Stimulated activated CD8-positive, alpha-beta memory T cell treated with anti-CD3 and anti-CD28 coated beads, Interleukin-4, amount 100 ng/mL, for 1 hour (primary cell): ENCODE measurements at places on chromosomes 5 and 9.

GRCh38 chr9:76573408-76573807 is 114.4 kb downstream of the GCNT1 start:
- no peak for DNase-seq

DNA sequence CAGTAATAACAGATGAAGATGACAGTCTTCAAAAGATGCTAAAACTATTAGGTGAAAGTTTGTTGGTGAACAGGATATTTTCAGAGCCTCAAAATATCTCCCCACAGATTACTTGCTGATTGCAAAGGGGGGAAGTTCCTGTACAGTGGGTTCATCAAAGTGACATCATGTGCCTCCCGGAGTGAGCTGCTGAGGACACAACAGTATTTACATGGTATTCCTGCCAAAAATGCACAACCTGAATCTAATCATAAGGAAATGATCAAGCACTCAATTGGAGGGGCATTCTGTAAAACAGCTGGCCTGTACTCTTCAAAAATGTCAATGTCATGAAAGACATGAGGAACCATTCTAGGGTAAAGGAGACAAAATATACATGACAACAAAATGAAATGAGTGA is 18.9 kb upstream of the GLIS3 start:
- DNase-seq, result no peak

GRCh38 chr5:133664422-133664821 is 52.1 kb upstream of the FSTL4 start:
- no peak for DNase-seq

DNA sequence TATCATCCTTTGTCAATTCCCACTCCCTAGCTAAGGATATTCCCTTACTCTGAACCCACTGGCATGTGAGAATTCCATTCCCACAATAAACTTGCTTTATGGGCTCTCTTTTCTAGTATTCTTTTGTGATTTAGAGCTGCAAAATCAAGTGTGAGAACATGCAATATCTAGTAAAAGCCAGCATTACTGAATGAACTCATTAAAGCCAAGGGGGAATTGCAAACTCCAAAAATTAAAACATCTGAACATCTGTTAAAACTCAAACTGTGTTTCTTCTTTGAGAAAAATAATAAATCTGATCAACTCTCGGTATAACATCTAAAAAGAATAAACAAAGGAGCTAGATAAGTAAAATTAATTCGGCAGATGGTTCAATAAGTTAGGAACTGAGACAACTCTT is 53.1 kb upstream of the MPDZ start:
- DNase-seq, result no peak

DNA sequence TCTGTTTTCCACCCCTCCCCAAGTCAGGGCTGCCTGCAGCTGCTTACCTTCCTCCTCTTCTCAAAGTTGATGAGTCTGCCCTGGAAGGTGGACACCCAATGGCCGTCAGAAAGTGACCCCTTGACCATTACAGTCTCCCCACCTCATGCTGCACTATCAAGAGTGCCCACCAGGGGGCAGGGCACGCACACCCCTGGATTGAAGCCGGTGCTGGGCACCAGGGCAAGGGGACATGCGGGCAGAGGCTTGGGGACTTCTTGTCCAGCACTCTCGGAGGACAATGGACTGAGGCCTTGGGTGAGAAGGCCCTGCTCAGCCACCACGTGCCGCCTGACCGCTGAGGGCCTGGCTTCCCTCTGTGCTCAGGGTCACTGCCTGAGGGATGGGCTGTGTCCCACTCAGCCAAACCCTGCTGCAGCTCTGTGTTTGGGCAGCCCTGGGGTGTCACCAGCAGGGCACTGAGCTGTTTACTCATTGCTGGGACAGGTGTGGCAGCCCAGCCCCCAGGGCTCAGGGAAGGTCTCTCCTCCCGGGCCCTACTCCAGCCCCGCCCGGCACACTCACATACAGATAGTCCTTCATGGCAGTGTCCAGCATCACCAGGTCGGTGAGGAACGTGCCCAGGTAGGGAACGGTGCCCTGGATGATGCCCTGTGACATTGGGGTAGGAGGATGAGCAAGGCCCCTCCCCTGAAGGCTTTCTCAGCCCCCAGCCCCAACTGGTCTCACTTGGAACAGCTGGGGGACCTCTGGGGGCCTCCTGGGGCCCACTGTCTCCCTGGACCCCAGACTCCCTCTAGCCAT is 17.7 kb downstream of the RALGDS start:
- DNase-seq, result no peak

DNA sequence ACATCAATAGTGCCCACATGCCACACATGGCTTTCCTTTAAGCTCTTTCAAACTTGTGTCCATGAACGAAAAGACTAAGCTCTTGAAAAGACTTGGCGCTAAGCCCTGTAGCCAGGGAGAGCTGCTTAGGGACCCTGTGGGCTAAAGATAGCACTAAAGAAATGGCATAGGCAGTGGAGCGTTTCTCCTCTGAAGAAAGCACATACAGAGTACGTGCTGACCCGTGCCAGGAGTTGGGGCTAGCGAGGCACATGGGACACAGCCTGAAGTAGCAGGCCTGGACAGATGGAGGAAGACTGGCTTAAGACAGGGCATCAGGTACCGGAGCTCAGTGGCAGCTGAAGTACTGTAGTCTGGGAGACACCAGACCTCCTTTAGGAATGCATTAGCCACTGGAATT is 39.7 kb downstream of the ADGRV1 start:
- no peak for DNase-seq

GRCh38 chr5:135100011-135100410 is 66.0 kb upstream of the PITX1 start:
- no peak for DNase-seq

- DNase-seq, result no peak
Observed at GRCh38 chr9:21994556-21995005, at the start of gene CDKN2B-AS1. Gene CDKN2B-AS1, plus strand, starts transcription at chr9:21994791.

- no peak for DNase-seq
Observed at GRCh38 chr5:149265597-149265996, 6.1 kb upstream of the AFAP1L1 start.

DNA sequence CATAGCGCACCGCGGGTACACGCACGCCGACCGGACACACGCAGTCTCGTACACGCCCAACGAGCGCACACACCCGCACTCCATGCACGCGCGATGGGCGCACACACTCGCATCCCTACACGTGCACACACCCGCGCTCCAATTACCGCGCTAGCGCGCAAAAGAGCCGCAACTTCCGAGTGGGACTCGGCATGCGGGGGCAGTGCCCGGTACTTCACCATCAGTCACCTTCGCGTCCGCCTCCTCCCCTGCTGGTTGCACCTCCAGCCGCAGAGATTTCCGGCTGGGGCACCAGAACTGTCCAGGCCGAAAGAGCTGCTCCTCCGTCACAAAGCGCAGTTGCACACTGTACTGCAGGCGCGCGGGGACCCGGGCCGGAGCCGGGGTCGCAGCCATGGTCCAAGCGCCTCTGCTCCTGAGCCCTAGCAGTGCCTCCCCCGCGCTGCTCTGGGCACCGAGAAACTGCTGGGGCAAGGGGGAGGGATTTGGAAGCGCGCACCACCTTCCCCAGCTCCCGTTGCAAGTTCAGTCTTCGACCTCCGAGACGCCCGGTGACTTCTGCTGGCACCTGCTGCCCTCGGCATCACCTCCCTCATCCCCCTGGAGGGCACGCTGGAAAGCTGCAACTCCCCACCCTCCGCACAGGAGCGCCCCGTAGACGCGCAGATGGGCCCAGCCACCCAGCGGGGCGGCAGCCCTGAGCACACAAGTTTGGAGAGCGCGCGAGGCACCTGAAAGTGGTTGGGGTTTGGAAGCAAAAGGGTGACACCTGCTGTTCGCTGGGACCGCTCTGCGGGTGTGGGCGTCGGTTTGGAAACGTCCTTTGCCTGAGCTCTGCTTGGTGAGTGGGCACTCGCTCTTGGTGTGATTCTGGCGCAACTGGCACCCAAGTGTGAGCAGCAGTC is 337.4 kb upstream of the PUM3 start:
- DNase-seq, result no peak

DNA sequence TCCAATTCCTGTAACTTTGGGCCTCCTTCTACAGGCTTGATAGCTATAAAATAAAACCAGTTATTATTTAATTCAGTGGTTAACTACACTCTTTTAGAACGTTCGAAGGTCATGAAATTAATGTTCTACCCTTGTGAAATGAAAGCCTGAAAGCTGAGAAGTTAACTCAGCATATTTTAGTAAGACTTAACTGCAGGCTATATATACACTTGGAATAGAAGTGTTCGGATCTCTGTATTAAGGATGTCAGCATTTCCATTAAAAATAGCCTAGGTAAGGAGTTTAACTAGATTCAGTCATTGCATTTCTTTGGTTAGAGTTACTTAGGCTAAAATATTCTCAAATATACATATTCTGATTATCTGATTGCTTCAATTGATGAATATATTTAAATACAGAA is 229.2 kb downstream of the MRPS30 start:
- no peak for DNase-seq

DNA sequence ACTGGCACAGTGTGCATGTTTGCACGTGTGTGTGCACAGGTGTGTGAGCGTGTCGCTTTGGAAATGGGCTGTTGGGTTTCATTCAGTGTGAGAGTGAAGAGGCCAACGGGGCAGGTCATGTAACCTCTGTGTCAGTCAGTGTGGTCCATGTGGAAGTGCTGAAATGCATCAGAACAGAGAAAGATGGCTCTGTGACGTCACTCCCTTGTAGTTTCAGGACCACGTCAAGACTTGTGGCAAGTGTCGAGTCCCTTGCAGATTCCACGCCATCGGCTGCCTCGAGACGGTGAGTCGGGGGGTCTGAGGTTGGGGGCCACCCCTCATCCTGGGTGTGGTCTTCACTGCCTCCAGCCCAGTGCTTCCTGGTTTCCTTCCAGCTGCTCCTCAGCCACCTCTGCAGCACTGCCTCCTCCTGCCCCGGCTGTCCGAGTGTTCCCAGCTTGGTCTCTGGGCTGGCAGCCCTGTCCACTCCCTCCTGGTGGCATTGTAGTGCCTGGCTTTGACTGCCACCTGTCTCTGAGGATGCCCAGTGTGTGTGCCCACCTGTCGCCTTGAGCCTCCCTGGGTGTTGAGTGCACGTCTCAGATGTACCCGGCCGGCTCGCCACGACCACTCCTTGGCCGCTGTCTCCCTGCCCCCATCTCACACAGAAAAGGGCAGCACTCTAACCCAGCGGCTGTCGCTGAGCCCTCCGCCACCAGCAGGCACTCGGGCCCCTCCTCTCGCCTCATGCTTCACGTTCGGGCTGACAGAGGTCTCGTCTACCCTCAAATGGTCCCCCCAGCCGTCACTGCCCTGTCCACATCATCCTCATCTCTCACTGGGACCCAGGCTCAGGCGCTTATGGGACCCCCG is 28.0 kb downstream of the FBXW5 start:
- no peak for DNase-seq

DNA sequence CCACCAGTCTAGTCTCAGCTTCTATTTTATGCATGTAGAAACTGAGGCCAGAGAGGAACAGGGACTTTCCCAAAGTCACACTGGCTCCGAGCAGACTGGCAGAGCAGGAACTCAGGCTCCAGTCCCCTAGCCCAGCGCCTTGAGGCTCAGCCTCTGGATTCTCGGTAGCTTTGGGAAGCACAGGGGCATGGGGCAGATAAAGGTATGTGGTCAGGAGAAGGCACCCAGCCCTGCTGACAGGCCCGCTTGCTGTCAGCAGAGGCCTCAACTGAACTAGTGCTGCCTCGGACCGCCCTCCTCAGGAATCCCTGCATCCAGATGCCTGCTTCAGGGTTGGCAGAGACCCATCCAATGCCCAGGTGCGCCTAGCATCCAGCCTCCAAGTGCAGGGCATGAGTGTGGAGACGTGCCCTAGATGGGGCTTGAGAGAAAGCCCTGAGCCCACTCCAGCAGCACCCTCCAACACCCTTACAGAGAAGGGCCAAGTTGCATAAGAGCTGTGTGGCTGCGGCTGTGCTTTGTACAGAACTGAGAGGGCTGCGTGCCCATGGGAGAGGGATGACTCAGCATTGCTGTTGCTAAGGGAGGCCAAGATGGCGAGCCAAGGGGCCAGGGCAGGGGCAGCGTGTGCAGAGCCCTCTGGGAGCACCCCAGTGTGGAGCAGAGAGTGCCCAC is 168.6 kb downstream of the MACROH2A1 start:
- no peak for DNase-seq

DNA sequence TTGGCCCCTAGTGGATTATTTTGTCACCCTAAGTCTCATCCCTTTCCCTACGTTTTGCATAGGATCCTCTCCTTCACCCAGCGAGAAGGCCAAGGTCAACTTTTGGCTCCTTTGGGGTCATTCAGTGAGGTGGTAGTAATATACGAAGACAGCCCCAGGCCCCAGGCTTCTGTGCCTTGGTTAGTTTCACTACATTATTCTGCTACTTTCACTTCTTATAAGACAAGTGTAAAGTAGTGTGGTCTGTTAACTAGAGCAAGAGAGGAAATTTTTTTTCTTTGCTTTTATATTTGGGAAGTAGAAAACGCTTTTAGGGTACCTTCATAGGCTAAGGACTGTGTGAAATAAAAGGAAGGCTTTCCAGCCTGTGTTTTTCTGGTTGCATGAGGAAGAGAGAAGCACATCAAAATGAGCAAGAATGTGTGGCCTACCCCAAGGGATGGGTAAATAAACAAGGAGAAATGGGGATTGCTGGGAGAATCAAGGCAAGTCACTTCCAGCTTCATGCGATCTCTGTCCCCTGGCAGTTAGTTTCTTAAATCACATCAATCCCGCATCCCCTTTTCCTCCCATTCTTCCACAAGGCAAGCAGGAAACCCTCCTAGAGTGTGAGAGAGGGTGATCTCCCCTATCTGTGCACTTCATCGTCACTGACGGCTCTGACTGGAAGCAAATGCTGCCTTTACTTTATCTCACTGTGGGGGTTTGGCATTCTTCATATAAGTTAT is 677.0 kb upstream of the WWC1 start:
- no peak for DNase-seq

DNA sequence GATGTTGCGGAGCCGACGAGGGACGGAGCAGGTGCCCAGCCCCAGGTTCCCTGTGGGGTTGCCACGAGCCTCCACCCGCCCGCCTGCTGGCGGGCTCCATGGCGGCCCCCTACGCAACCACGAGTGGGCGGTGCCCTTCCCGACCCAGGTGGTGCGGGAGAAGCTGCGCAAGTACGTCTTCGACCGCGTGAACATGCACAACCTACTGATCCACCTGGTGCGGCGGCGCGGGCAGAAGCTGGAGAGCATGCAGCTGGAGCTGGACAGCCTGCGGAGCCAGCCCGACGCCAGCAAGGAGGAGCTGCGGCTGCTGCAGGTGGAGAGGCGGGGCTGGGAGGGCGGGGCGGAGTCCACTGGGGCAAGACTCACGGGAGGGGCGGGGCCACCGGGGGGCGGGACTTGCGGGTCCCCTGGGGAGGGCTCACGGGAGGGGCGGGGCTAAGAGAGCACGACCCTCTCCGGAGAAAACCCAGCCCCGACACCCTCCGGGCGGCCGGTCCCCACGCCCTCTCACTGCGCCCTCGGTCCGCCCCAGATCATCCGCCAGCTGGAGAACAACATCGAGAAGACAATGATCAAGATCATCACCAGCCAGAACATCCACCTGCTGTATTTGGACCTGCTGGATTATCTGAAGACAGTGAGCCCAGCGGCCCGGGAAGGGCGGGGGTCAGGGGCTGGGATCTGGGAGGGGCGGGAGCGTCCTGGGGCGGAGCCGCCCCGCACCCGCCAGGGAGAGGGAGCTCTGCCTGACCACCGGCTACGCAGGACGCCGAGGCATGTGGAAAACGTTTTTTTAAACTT is 3.9 kb downstream of the CCDC183 start:
- peak; percentile 86 for DNase-seq
